ENCODE measurements at places on chromosomes 12 and 14.

GRCh38 chr12:110269622-110270124 is 11.4 kb upstream of the ATP2A2 start:
- DNase-seq: no peak

DNA sequence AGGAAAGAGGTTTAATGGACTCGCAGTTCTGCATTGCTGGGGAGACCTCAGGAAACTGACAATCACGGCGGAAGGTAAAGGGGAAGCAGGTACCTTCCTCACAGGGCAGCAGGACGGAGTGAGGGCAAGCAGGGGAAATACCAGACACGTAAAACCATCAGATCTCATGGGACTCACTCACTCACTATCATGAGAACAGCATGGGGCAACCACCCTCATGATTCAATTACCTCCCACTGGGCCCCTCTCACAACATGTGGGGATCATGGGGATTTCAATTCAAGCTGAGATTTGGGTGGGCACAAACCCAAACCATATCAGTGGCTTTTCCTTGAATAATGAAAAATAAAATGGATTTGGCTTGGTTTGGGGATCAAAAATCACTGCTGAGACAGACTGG is 380.5 kb downstream of the VRK1 start:
- no peak for DNase-seq

DNA sequence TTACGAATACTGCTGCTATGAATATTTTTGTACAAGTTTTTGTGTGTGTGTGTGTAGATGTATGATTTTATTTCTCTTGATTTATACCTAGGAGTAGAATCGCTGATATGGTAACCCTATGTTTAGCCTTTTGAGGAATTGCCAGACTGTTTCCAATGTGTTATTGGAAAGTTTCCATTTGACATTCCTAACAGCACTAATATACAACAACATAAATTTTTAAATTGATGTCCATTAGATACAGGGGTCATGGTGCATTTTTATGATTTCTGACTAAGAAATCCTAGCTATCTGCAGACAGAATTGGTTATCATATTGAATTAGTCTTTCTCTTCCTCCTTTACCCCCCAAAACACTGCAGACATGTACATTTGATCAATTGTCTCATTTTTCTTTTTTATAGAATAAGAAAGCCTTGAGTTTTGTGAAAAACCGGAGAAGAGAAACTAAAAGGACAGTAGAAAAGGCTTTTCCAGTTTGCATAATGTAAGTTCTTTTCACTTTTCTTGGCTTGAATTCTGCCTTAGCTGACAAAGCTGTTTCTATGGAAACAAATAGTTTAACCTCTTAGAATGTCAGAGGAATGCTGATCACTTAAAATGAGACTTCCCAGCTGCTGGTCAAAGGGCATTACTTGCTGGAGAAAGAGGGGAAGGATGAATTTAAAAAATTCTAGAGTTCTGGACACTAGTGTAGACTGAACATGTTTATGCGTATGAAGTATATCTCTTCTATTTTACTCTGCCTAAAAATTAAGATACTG is 28.2 kb downstream of the PALS1 start:
- DNase-seq: no peak

DNA sequence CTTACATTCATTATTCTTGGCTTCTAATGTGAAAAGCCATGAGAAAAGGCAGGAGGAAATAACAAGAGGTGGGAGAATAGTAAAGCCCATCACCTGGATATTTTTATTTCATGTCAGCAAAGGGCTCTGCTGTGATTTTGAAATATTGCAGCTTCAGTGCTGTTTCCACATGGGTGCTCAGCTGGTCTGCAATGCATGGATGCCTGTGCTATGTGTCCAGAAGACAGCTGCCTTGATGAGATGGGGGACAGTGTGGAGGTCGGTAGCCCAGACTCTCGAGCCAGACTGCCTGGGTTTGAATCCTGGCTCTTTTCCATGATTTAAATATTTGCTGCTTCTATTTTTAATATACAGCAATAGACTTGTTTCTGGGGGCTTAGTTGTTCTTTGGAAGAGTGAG is 477.5 kb upstream of the GARIN6 start:
- no peak for DNase-seq

DNA sequence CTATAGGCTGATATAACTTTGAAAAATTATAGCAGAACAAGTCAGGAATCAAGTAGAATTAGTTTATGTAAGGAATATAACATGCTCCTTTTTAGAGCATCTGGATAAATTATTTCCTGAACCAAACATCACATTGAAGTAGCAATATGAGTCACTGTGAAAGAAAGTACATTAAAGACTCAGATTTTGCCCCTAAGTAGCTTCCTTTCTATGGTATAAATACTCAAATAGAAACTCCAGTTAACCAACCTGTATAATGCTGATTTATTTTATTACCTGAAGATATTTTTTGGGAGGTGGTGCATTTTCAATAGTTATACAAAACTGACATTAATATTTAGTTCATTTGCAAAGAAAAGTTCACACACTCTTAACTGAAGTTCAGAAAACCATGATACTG is 312.1 kb downstream of the ITPR2 start:
- DNase-seq: no peak

GRCh38 chr14:100871234-100872186 is 32.0 kb downstream of the RTL1 start:
- DNase-seq: no peak

DNA sequence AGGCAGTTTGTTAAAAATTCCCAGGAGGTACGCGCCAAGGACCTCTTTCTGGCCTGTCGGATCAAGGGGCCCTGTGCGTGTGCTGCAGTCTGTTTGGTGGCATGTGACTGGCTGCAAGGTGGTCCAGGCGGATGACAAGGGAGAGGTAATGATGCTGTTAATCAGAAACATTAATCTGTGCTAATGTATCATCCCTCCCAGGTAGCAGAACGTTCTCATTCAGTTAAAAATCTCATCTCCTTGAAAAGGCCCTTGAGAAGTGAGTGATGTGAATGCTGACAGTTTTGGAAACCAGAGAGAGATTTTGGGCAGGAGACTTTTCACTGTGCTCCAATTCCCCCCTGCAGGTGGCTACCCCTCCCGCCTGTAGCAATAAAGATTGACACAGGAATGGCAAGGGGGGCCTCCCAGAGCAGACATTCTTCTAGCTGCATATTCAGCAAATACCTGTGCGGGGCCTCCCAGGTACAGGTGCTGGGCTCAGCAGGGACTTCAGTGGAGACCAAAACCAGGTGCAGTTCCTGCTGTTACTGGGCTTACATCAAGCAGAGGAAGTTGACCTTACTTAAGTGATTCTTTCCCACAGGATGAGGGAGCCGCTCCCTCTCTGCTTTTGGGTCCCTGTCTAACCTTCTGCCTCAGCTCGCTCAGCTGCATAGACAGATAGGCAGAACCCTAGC is 364.8 kb downstream of the CACNA1C start:
- DNase-seq: no peak

DNA sequence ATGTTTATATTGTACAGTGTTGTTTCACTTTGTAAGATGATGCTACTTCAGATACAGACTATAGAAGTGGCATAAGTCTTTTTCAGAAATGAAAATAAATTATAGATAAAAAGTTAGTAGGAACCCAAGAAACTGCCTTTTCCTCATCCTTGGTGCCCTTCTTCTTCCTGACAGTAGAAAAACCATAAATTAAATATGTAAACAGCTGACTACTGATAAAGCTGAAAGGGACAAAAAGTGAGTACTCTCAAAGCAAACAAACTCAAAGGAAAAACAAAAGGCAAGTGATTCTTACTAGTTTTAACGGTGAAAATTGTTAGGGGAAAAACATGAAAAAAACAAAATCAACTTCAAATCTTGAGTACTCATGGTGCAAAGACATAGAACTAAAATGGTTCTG is 8.6 kb upstream of the C12orf50 start:
- DNase-seq: no peak

DNA sequence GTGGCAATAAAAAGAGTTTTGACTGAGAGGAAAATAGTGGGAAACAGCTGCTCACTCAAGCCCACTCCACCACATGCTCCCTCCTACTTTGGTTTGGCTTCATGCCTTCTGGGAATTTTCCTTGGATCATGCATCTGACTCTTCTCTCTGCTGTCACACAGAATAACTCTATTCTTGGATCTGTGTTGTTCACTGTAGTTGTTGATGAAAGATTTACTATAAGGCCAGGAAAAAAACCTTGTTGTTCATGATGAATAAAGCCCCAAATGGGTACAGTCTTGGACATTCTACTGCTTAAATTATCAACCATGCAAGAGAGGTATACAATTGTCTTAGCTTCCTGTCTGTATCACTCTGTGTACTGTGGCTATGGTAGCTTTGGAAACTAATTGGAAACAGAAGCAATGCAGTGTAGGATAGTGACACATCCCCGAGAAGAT is 70.5 kb downstream of the TMX1 start:
- DNase-seq: no peak

All from stimulated activated CD8-positive, alpha-beta memory T cell treated with anti-CD3 and anti-CD28 coated beads, Interleukin-4, amount 100 ng/mL, for 24 hours (primary cell).